ENCODE measurements at places on chromosomes 7 and 10.
A peak's percentile ranks its signal among the peaks of the same experiment; 100 is the strongest.

- DNase-seq = peak; percentile 66
These were observed 4.2 kb downstream of the NOS3 start for GRCh38 chr7:150994838-150995510.

DNA sequence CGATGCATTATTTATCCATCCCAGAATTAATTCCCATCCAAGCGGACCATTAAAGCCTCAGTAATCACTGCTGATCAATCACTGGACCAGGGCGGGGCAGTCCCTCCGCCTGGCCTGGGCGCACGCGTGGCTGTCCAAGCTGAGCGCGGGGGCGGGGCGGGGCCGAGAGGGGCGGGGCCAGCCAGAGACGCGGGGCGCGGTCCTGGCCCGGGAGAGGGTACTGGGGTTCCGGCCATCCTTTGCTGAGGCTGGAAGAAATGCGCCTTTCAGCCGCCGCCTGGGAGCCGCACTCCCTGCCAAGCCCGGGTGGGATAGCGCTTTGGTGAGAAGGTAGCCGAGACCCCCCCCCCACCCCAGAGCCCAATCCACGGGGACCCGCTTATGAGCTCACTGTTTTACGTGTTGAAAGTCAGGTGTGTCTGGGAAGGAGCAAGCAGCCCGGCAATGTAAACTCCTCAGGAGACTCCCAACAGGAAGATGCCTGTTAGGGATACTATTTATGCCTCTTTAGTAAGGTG lies at the start of gene ARHGAP22:
Gene ARHGAP22 (minus strand): TSS at position 83 of the 518 bp plus-strand sequence. CDS start 277 bp downstream, outside the sequence.
- peak; percentile 26 for DNase-seq

DNA sequence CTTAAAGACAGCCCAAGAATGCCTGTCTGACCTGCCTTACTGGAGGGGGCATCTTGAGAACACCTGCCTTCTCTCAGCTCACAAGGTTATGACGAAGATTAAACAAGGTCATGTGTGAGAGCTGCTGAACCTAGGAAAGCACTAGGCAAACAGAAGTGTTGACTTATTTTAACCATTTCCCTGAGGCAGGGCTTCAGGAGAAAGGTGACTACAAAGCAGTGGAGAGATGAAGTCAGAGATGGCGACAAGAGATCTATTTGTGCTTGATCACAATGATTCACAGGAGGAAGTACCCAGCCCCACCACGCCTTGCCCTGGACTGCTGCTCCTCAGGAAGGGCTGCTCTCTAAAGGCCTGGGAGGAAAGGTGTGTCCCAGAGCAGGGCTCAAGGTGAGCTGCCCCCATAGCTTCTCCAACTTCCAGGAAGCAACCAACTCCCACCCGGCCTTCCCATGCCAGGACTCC lies 27.8 kb downstream of the STN1 start:
- DNase-seq = no peak

DNA sequence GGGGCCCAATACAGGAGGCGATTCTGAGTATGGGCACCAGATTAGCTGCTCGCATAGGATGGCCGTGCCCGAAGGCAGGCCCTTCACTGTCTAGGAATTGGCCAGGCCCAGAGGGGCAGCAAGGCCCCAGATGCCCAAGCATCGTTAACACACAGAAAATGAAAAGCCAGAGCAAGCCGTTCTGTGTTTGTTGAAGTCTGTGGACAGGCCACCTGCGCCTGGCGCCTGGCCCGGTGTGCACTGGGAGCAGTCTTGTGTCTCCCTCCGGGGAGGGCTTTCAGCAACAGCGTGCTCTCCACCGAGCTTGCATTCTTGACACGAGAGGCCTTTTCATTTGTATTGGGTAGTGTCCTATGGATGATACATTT lies 34.5 kb upstream of the TTYH3 start:
- no peak for DNase-seq

- no peak for DNase-seq
These were observed 38.1 kb downstream of the LRGUK start for GRCh38 chr7:134165252-134165651.

- no peak for DNase-seq
These were observed 127.2 kb upstream of the PODXL start for GRCh38 chr7:131683536-131684125.

DNA sequence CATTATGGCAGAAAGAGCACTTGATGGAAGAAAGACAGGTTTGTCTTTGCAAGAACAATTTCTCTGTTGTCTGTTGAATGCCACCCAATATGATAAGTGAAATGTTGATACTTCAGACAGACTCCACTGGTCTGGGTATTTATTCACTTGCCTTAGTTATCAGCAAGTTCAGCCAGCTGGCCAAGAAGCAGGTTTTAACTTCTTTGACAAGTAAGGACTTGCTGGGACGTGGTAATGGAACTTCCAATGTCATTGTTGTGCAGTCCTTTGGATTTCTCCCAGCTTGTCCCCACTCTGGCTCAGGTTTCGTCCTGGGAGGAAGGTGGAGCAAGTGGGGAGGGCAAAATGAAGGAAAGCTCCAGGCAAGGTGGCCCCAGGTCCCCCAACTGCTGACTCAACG lies 497.4 kb downstream of the RPS24 start:
- no peak for DNase-seq

GRCh38 chr10:85741626-85742300 lies 624.8 kb downstream of the GRID1 start:
- DNase-seq = no peak

- no peak for DNase-seq
These were observed 34.9 kb downstream of the PRF1 start for GRCh38 chr10:70567603-70568002.

- DNase-seq = peak; percentile 40
These were observed 146.5 kb downstream of the RAB11FIP2 start for GRCh38 chr10:117900280-117900679.

DNA sequence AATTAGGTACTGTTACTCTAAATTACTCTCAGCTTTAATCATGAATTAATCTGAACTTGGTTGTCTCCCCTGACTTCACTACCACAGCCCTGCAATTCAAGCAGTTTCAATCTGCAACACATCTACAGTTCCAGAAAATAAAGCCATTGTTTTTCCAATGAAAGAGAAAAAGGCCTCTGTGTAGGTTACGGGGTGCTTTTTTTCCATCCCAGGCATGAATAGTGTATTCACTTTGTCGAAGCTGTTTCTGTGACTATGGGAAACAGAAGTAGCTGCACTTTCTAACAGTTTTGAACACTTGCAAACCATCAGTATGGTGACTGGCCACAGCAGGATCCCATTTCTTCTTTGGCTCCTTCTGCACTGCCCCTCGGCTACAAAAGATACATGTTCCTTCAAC lies 460.2 kb downstream of the GRM8 start:
- no peak for DNase-seq

- DNase-seq = no peak
These were observed 11.9 kb downstream of the TMEM106B start for GRCh38 chr7:12222889-12223579.

- no peak for DNase-seq
These were observed 122.7 kb downstream of the TRRAP start for GRCh38 chr7:99000904-99001465.

- no peak for DNase-seq
These were observed 993.7 kb upstream of the AUTS2 start for GRCh38 chr7:68604541-68604940.

DNA sequence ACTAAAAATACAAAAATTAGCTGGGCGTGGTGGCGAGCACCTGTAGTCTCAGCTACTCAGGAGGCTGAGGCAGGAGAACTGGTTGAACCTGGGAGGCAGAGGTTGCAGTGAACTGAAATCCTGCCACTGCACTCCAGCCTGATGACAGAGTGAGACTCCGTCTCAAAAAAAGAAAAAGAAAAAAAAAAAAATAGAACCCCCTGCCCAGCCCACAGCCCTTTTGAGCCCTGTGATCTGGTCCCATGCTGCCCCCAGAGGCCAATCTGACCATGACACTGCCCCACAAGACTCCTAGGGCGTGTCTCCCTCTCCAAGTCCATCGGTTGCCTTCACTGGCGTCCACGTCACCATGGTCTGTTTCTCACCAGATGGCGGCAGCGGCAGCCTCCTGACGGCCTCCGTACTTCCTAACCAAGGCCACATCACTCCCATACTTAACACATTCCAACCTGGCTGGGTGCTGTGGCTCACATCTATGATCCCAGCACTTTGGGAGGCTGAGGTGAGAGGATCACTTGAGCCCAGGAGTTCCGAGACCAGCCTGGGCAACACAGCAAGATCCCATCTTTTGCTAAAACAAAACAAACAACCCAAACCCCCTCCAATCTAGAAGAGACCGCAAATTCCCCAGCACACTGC lies 18.0 kb downstream of the STX1A start:
- DNase-seq = peak; percentile 84

- DNase-seq = peak; percentile 96
These were observed 314.2 kb downstream of the LHFPL3 start for GRCh38 chr7:104642560-104642959.

GRCh38 chr7:149209518-149210269 lies 14.3 kb downstream of the ZNF282 start:
- DNase-seq = peak; percentile 57

DNA sequence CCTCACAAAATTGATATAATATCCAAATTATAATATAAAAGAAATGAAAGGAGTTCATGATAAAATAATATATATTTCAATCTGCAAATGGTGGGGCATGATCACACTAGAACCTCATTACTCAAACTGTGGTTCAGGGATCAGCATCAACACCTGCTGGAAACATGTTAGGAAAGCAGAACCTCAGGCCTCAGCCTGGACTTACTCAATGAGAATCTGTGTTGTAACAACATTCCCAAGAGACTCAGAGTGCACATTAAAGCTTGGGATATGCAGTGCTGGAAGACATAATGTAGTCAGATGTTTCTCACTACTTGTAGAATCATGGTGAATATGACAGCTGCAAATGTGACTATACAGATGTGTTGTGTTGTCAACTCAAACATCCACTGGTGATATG lies 81.7 kb upstream of the ITPRID1 start:
- DNase-seq = no peak

GRCh38 chr7:95915731-95916130 lies 143.4 kb downstream of the DYNC1I1 start:
- no peak for DNase-seq
